ENCODE measurements at places on chromosomes 5 and 9.

- no peak for DNase-seq
Observed at GRCh38 chr9:68609901-68610415, 69.3 kb upstream of the TMEM252 start.

DNA sequence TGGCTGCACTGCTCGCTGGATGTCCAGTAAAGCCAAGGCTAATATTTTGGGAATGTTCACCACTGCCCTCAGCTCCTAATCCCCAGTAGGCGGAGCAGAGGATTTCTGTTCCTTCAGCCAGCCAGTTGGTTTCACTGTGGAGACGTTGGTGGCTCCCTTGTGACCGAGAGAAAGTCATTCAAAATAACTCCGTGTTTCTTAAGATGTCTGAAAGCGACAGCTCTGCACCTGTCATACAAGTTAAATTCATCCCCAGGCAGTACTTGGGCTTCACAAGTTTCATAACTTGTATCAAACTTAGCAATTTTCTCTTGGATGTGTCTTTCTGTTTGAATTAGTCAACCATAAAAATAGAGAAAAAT is 382 bp upstream of the CDKN2B start:
- no peak for DNase-seq

GRCh38 chr5:62477801-62478200 is 65.2 kb downstream of the IPO11 start:
- DNase-seq = no peak

DNA sequence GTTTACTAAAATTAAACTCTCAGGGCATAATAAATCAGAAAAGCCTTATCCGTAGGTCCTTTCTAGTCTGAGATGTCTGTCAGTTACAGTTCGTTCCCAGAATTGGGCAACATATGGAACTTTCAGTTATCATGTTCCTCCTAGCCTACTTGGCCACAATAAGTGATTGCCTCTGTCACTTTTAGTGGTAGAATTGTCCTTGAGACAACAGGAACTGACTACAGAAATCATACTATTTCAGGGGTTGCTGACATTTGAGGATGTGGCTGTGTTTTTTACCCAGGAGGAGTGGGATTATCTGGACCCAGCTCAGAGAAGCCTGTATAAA is 956 bp downstream of the ZNF189 start:
- DNase-seq = no peak

GRCh38 chr5:177482359-177482795 is 8.9 kb upstream of the DBN1 start:
- no peak for DNase-seq

DNA sequence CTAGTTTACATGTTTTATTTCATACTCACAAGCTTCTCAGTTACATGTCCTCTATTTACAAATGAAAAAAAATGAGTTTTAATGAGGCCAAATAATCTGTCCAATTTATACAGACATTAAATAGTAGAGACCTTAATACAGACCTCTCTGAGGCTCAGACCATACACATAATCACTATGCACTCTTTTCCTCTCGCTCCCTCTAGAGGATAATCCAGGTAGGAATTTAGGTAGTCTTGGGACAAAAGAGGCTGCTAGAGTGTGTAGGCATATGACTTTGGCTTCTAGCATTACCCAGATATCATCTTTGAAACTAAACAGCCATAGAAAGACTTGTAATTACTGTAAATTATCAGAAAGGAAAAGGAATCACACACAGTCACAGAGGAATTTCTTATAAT is 444.7 kb downstream of the HINT1 start:
- no peak for DNase-seq
